GF-D8 (cell line): ENCODE measurements at places on chromosomes 5 and 9.
A peak's percentile ranks its signal among the peaks of the same experiment; 100 is the strongest.

DNA sequence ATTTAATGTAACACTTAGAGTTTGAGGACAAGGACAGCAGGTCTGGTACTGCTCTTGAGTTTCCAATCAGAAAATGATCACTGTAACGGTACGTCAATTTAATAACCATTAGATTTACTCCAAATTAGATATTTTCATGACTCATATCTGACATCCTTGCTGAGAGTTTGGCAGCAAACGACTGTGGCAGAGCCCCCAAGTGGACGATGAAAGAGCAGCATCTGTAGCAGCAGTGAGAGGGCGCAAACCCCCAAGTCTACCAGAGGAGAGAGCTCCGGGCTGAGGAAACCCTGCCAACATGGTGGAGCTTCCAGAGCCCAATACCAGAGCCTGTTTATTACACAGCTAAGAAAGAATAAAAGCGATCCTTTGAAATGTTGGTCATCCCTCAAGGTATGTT is 73.2 kb upstream of the EPB41L4A start:
- no peak for DNase-seq

- DNase-seq: no peak
Measured at GRCh38 chr5:76690037-76690679, 25.8 kb upstream of the F2R start.

DNA sequence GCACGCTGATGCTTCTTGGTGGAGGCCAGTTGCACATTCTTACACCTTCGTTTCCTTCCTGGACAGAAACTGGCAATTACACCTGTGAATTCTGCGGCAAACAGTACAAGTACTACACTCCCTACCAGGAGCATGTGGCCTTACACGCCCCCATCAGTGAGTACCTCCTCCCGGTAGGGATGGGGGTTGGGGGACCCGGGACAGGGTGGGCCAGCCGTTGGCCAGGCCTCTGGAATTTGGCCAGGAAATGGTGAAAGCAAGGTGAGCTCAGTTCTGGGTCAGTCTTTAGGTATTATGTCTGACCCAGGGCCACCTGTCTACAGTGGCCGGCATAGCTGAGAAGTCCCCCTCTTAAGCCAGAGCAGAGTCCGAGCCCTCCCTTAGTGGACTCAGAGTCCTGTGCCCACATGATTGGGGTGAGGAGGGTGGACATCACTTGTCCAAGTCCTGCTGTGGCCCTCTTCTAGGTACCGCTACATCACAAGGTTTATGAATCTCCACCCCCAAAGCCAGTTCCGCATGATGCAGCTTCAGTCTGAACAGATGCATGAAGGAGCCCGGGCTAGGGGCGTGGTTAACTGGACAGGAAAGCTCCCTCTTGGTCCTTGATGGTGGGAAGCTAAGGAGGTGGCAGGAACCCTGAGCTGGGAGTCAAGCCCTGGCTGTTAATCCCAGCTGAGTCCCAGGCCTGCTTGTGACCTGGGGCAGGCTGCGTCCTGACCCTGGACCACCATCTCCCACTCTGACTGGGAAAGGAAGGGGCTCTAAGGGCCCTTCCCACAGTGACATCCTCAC is 61.3 kb downstream of the AMBP start:
- no peak for DNase-seq

GRCh38 chr9:7169717-7170389 is 412.1 kb downstream of the KDM4C start:
- no peak for DNase-seq

DNA sequence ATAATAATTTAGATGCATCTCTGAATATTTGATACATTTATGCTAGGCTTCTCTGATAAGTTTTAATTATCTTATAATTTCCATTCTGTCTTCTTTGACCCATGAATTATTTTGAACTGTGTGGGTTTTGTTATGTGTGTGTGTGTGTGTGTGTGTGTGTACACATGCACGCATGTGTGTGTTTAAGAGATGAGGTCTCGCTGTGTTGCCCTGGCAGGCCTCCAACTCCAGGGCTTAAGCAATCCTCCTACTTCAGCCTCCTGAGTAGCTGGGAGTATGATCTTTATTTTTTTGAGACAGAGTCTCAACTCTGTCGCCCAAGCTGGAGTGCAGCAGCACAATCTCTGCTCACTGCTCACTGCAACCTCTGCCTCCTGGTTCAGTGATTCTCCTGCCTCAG is 75.4 kb downstream of the NDUFAF2 start:
- DNase-seq: no peak

DNA sequence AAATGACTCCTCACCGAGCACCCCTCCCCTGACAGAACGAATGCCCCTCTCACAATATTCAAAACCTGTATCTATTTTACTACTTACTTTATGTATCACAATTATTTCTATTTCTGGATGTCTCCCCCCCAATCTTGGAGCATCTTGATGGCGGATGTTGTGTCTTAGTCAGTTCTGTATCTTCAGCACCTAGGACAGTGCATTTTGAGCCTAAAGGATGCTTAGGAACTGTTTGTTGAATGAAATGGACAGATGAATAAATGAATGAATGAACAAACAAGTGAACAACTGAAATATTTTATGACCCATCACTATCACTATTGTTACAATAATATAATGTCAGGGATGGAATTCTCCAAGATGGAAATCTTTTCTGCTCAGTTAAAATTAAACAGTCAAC is 295.7 kb downstream of the DNAH5 start:
- DNase-seq: no peak

GRCh38 chr5:68251804-68252522 is 36.4 kb downstream of the PIK3R1 start:
- DNase-seq: no peak

DNA sequence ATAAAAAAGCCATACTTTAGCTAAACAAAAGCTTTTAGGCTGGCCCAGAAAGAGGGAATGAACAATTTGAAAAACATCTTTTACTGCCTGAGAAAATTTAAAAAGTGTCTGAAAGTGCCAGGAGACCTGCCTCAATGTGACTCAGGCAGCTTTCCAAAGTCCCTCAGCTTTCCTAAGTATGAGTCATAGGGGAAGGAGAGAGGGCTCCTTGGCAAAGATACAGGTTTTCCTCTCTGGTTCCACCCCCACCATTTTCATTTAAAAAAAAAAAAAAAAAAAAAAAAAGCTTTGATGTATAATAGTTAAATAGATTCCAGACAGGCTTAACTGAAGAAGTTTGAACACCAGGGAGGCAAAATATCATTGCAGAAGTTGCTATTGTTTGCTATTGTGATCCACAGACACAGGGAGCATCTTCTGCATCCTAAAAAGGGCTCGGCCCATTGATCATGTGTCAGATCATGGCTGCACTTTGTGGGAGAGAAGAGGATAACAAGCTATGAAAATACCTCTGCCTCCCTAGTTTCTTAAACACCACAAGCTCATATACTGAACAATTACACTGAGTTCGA is 71.5 kb downstream of the MRPS27 start:
- DNase-seq: no peak

- no peak for DNase-seq
Measured at GRCh38 chr5:160788102-160788660, 63.8 kb downstream of the ATP10B start.

GRCh38 chr5:123180178-123180577 is 91.1 kb downstream of the PRDM6 start:
- DNase-seq: no peak

DNA sequence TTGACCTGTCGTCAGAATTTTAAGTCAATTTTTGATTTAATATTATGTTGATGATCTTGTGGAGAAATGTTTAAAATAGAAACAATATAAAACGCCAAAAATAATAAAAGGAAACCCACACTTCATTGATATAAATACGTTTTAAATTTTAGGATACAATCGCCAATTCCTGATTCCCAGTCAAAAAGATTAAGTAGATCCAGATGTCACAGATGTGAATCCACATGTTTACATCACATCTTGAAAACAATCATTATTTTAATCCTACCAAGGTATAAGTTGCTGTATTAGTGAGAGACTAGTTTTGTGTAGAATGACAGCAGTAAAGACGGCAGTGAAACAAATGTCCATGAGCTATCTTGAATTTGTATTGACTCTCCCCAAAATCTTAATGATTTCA is 4.9 kb downstream of the TAS2R1 start:
- no peak for DNase-seq

DNA sequence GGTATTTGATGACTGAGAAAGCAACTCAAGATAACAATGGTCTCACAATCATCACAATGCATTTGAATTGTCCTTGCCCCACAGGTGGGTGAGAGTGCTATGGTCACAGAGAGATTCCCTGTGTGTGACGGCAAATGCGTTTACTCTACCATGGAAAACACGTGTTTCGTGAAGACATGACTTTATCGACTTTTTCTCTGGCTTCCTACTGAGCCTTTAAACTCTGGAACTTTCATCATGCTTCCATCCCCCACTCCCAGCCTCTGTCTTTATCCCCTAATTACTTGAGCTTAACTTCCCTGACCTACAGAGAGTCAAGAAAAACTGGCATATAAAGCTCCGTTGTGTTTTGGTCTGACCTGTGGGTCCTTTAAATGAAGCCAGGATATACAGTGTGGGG is 414.1 kb upstream of the CLINT1 start:
- DNase-seq: no peak

- no peak for DNase-seq
Measured at GRCh38 chr9:127124792-127125191, 2.4 kb upstream of the ANGPTL2 start.

DNA sequence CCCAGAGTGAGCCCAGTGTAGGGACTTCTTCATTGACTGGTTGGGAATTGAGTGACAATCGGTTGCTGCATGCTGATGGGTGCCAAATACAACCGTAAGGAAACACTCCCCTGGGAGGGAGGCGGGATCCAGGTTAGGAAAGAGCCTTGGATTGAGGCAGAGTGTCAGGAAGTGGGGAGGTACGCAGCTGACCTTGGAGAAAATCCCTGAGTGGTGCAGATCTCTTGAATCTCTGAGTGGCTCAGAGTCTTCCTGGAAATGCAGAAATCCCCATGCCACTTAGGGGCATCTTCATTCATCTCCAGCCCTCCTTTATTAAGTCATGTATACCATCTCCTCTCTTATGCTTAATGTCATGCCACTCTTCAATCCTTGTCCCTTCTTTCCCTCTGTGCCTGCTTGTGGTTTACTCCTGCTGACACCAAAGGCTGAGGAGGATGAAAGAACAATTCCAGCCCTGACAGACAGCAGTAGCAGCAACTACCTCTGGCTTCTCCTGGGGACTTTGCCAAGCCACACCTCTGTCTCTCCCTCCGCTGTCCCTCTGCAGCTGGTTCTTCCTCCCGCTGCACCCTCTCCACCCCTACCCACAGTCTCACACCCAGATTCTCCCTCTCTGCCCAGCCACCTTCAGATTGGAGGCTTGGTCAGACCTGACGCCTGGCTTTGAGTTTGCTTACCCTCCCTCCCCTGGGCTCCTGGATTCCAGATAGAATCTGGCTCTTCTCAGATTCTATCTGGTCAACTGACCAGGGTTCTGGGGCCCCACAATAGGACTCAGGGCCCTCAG is 14.1 kb upstream of the LCP2 start:
- DNase-seq: peak; percentile 9

GRCh38 chr5:14672082-14672481 is 7.6 kb downstream of the OTULIN start:
- peak; percentile 5 for DNase-seq

DNA sequence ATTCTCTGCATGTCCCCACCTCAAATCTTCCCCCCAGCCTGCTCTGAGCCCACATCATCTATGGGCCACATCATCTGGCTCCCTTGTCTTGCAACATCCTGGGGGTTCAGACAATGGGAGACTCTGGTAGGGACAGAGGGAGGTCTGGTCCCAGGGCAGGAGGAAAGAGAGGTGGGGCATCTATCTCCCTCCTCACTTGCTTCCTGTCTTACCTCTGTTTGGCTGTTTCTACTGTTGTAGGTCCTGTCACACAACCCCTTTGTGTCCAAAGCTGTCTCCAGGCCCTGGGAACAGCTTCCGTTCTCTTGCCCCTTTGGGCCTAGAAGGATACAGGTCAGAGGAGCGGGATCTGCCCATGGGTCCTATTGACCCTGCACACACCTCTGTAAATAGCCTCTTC is 227.2 kb downstream of the NSG2 start:
- no peak for DNase-seq

DNA sequence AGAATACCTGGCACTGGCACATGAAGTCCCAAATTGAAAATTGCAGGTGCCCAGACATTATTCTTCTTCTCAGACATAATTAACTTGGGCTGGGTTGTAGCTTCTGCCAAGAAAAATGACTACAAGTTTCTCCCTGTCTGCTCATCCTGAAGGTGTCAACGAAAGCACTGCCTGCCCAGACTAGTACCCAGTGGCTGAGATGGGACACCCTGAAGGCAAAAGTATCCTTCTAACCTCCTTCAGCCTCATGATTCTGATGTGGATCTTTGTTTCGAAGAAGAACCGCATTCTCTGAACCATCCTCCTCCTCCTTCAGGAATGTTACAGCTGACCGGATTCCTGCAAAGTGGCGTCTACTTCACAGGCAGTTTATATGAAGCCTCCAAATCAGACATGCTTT is 161.1 kb upstream of the FST start:
- DNase-seq: no peak

DNA sequence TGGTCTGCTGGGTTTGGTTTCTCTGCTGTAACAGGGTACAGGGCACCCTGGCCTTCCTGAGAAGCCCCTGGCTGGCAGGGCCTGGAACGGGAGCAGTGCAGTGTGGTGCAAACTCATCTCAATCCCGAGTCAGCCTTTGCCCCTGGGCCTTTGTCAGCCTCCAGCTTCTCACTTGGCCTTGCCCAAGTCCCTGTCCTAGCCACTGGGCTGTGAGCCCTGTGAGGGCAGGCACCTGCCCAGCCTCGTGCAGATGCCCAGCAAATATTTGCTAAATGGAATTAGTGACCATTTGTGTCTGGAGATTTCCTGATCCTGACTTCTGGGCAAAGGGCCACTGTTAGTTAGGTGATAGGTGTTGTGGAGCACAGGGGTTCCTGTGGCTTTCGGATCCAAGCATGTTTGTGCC is 13.0 kb downstream of the RGS3 start:
- no peak for DNase-seq

- no peak for DNase-seq
Measured at GRCh38 chr5:115309751-115310370, 13.4 kb upstream of the CCDC112 start.

- no peak for DNase-seq
Measured at GRCh38 chr5:116486588-116486987, 88.0 kb downstream of the SEMA6A start.

GRCh38 chr5:10393491-10393890 is 40.0 kb downstream of the MARCHF6 start:
- DNase-seq: no peak

DNA sequence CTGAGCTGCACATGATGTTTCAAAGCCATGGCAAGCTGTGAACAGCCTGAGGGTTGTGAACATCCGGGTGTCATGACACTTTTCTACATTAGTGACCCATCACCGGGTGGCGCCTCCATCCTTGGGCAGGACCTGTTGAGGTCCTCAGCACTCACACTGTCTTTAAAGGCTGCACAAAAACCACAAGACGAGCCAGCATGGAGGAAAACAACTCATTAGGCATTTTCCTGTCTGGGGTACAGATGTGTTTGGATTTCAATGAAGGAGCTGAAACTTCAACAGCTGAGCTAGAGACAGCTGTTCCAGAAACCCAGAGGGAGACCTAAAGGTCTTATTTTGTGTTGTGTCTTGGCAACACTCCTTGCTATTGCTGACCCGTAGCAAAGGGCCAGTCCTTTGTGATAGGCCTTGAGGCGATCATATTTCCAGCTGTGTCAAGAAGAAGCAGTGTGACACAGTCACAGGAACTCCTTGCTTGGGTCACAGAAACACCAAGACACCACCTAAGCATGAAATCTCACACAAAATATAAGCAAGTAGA is 151.8 kb upstream of the VLDLR start:
- no peak for DNase-seq

GRCh38 chr5:118249386-118249785 is 739.0 kb downstream of the DTWD2 start:
- no peak for DNase-seq
